ENCODE measurements at places on chromosomes 12 and 14. TPM values are rescaled to one million over a fixed set of nuclear protein-coding genes. Genes with fewer than 3 reads are reported as not detected.

Gene PRB2
- 0.30 TPM for polyA plus RNA-seq

Gene CCDC196
- polyA plus RNA-seq: 0.42 TPM

Gene NRIP2
- 31.1 TPM for polyA plus RNA-seq

Gene PCBP2
- polyA plus RNA-seq: 1,124 TPM

Gene AACS
- 26.2 TPM for polyA plus RNA-seq

Gene ZC3H14
- polyA plus RNA-seq: 96.3 TPM

Gene MOAP1
- polyA plus RNA-seq: 41.2 TPM

GRCh38 chr14:91728616-91729183 is 3.2 kb downstream of the CATSPERB start:
- no peak for DNase-seq

GRCh38 chr12:123846340-123846739 is 84.2 kb downstream of the DNAH10 start:
- no peak for DNase-seq

DNA sequence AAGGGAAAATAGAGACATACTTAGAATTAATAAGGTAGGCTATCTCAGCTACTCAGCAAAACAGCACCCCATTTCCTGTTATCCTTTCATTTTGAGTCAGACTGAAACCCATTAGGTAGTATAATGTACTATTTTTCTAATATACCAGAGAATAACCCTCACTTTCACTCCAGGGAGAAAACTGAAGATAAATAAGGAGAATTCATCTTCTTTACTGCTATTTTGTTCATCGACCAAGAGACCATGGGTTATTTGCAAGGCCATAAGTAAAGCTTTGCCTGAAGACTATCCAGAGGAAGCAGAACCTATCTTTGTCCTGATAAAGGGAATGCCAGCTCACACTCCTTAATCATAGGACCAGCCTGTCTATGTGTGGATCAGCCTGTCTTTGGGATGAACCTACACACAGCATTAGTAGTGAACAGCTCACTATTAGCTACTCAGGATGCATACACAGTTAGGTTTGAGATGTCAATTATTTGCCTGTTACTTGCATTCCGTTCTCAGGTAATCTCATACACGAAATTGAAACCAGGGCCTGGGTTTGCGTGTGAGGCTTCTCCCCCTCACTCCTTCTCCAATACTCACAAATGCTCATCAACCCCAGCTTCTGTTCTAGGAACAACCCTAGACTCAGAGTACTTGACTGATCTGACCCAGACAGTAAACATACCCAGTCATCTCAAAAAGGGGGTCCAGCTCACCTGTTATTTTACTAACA is 124.4 kb downstream of the DAD1 start:
- no peak for DNase-seq

DNA sequence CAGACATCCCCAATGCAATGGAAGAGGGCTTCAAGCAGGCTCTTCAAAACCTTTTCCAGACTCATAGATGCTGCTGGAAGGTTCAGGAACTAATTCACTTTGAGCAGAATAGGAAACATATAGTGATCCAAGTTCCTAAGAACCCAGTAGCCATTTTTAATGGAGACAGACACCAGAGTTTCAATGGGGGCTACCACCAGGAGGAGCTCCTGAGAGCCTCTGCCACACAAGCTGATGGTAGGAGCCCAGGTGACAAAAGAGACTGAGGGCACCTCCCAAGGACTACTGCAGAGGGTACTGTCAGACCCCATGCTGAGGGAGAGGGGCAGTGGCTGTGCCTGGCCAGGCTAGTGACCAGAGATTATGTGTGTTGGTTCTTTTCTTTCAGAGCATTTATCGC is 45.9 kb downstream of the IFNG start:
- no peak for DNase-seq

DNA sequence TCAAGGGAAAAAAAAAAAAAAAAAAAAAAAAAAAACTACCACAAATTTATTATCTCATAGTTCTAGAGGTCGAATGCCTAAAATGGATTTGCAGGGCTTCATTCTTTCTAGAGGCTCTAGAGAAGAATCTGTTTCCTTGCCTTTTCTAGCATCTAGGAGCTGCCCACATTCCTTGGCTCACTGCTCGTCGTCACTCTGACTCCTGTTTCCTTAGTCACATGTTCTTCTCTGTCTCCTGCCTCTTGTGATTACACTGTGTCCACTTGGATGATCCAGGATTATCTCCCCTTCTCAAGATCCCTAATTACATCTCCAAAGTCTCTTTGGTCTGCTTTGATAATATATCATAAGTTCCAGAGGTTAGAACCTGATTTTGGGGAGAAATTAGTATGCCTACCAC is 88.7 kb downstream of the HECTD1 start:
- no peak for DNase-seq

GRCh38 chr14:93033084-93033982 is 82.4 kb downstream of the ITPK1 start:
- no peak for DNase-seq

DNA sequence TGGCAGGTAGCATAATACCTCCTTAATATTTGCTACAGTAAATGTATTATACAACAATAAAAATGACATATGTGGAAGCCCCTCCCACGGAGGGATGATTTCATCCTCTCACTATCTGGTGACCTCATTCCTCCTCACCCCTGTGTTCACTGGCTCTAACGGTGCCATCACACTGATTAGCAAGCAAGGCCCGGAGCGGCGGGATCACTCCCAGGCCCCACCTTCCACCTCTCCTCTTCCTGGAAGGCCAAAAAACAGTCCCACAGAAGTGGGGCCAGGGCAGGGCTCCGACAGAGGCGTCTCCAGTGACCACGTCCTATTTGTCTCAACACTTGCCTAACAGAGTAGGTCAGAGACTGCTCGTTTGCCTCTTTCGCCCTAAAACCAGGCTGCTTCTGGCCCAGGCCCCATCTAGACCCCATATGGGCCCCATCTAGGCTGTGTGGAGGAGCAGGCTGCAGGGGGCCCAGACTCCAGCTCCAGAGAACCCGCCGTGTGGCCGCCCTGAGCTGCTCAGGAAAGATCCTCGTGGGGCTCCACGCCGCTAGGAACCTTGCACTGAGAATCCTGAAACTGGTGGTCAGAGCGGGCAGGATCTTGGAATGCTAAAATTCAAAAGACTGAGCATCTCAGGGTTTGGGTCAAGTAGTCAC is 3.7 kb downstream of the SELPLG start:
- no peak for DNase-seq

GRCh38 chr14:24072881-24073877 is 1.8 kb downstream of the CPNE6 start:
- DNase-seq: no peak

DNA sequence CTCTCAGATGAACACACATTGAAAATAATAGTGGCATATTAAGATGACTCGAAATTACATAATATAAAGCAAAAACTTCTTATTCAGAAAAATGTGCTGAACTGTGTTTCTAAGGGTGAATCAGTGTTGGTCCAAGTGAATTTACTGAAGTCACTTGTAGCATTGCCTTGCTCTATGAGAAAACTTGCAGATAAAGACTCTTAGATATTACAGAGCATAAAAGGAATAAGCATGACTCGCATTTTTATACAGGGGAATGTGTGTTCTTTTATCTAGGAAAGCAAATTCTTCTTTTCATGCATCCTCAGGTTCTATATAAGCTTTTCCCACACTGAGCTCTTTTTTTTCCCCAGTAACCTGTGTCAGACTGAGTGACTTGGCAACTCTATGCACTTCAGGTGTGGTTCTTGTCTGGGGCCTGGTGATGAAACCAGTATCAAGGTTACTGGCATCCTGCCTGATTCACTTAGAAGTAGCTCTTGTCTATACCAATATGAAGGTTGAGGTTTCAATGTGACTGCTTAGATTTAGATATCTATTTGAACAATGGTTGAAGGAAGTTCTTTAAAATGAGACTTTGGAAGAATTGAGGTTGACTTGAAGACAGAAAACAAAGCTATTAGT is 76.1 kb downstream of the OTOGL start:
- DNase-seq: no peak

- DNase-seq: no peak
Observed at GRCh38 chr12:132282950-132283771, 46.2 kb downstream of the GALNT9 start.

DNA sequence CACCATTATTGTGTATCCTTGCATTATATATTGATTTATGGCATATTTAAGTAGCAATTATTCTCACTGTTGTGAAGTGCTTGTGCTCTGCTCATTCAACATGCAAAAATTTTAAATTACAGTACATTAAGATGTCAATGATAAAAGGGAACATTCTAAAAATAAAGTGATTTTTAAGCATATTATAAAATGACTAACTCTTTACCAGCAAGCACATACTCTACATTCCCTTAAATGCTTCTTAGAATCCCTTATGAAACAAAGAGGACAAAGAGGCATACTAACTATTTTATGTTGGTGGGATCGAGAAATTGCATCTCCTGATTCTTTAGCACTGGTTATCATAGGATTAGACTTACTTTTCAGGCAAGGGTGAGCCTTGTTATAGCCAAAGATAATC is 46.6 kb upstream of the ZDHHC17 start:
- DNase-seq: no peak

GRCh38 chr12:64480148-64480547 is 28.2 kb downstream of the TBK1 start:
- DNase-seq: no peak

DNA sequence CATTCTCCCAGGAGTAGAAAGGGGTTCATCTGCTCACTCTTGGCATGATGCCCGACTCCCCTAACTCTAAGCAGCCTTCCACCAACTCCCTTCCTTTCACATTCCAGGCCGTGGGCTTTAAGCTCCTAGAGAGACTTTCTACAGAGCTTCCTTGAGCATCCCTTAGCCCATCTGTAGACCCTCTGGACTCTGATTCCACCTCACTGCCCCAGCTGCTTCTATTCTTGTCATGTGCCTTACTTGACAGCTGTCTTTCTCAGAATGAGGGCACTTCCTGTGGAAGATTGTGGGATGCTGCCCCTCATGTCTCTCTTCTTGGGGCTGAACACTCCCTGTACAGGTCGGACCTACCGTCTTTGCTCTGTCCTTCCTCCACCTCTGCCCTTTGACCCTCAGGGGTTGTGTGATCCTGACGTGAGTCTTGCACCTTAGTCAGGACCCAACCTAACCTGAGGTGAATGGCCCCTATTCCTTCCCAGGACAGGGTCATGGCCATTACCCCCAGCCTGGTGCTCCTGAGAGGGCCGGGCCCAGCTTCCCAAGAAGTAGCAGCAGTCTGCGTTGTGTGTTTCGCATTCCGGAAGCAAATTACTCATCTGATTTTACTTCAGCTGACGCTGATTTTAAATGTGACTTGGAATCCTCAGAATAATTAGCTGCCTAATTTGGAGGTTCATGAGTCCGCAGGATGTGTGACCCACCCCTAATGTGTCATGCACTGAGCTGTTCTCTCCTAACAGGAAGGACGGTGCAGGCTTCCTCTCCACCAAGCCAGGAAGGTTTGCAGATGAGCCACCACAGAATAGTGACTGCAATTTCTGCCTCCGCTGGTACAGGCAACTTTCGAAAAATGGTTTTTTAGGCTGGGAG is 2.7 kb upstream of the GALNT6 start:
- DNase-seq: no peak

DNA sequence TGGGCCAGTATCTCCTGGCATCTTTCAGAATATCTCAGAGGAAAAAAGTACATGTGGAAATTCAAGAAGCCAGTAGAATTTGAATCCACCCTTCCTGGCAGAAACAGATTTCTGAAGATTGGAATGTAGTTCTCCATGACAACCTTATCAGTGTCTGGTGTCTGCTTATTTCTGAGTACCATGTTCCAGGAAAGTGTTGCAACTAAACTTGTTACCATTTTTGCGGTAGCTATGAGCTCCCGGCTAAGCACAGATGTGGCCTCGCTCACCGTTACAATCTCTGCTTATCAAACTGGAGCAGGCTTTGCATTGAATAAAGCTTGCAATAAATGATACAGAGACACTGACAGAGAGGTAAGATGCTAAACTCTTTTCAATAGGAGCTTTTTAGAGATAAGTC is 13.0 kb upstream of the ITPR2 start:
- no peak for DNase-seq

DNA sequence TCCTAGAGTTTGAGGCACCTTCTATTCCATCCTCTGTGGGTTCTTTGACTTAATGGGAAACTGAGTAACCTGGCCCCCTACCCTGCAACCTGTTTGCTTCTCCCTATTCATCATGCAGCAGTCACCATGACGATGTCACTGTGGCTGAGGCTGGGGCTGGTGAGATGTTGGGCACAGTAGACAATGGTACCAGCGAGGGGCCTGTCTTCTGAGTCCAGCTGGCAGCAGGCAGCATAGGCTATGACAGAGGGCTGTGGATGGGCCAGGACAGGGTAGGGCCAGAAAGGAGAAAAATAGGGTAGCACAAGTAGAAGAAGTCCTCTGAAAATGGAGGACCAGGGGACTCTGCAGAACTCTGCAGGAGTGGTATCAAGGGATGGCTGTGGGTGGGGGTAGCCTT is 2.0 kb downstream of the CIROP start:
- no peak for DNase-seq

DNA sequence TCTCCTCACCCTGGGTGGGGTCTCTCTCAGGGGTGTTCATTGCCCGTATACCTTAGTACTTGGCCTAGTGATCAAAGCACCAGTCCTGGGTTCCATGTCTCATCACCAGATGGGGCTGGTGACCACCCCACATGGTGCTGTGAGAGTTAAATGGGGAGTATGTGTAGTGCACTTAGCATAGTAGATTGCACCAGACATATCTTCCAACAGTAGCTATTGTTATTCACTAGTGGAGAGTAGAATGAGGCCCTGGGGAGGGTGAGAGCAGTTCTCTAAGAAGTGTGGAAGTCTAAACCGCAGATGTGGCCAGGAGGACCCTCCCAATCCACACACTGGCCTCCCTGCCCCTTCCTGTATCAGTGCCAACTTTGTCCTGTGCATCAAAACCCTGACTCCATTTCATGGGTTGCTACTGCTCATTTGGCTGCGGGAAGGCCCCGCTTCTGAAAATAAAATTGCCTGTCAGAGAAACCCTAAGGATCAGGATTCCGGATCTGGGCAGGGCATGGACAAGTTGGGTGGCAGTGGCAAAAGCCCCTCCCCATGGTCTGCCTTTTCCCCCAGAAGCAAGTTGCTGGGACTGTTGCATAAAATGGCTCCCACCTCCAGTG is 4.4 kb downstream of the CD9 start:
- no peak for DNase-seq

- no peak for DNase-seq
Observed at GRCh38 chr14:37550511-37550910, 44.5 kb downstream of the FOXA1 start.

DNA sequence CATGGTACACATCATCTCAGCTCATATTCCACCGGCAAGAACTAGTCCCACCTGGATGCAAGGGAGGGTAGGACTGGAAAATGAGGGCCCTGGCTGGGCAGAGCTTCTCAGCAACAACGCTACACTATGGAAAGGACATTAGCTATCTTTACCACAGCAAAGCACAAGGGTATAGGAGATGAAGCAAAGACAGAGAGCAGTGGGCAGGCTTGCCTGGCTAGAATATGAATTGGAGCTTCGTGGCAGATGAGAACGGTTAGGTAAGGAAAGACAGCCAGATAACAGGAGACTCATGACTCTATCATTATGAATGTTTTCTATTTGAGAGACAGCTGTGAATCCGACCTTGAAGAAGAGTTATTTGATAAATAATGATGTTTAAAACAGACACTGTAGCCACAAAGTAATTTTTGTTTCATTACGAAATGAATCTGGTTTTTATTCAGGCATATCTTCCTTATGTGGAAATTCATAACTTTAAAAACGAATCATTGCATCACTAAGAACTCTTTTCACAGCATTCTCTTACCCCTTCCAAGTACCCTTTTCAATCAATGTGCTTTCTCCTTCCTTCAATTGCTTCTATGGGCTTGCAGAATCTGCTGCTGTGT is 59.1 kb upstream of the PCED1B start:
- DNase-seq: no peak

Measured in renal cortex interstitium (tissue), 15 donors.